ENCODE measurements at places on chromosomes 13 and 19.

GRCh38 chr19:34126966-34127365 lies 45.3 kb upstream of the LSM14A start:
- no peak for DNase-seq

GRCh38 chr13:36736119-36736726 lies 62.4 kb downstream of the SERTM1 start:
- DNase-seq = peak; percentile 12

- DNase-seq = no peak
These were observed 1.1 kb downstream of the NUDT19 start for GRCh38 chr19:32692727-32693061.

- DNase-seq = no peak
These were observed 730 bp upstream of the ABCC4 start for GRCh38 chr13:95301968-95302393.

- DNase-seq = no peak
These were observed 335.5 kb downstream of the TBC1D4 start for GRCh38 chr13:75146436-75146835.

DNA sequence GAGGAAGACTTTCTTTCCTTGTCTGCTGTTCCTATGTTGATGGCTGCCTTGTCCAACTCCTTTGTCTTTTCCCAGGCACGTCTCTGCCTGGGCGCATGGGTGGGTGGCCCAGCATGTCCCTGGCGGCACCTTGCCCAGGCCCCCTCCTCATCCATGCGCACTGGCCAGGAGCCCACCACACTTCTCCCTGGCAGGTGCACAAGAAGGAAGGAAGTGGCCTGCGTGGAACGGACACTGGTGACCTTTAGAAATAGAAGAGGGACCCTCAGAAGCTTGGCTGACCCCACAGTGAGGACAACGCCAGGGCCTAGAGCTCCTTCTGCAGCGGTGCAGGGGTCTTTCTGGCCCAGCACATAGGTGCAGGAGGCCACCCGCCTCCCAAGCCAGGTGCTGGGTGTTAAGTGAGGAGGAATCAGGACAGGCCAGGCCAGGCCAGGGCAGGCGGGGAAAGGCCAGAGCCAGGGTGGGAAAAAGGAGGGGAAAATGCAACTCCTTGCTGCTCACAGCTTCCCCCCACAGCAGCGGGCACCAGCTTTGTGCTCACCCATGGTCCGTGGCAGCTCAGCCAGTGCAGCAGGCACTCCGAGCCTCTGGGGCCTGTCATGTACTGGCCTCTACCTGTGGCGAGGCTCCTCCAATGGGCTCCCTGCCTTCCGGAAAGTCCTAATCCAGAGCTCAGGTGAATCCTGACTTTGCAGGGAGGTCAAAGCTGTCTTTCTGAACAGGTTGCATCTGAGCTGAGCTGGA lies 104.0 kb downstream of the SOX1 start:
- DNase-seq = no peak

GRCh38 chr19:33375156-33375836 lies 1.8 kb downstream of the CEBPG start:
- no peak for DNase-seq

DNA sequence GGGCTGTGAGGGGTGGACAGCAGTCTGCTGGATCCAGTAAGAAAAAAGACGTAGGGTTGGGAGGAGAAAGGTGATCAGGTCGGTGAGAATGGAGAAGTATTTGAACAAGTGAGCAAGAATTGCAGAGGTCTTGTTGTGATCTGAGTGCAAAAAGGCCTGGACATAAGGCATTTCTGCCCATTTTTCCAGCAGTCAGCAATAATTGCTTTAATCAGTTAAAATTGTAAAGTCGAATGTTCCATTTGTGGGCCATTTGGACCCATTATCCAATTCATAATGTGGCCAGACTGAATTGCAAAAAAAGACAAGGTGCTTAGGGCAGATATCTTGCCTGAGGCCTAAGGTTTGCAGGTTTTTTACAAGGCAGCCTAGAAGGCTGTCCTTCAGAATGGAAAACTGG lies 86.1 kb downstream of the ZNF737 start:
- no peak for DNase-seq

DNA sequence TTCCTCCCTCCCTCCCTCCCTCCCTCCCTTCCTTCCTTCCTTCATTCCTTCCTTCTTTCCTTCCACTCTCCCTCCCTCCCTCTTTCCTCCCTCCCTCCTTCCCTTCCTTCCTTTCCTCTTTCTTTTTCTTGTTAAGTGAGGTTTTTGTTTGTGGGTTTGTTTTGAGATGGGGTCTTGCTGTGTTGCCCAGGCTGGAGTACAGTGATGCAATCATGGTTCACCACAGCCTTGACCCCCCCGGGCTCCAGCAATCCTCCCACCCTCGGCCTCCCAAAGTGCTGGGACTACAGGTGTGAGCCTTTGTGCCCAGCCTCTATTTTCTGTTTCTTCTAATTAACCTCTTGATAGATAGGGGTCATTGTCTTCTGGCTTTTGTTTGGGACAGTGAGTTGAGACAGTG lies 19.4 kb downstream of the ELAVL3 start:
- DNase-seq = no peak

GRCh38 chr19:41431426-41432386 lies 4.5 kb upstream of the B3GNT8 start:
- DNase-seq = peak; percentile 15

DNA sequence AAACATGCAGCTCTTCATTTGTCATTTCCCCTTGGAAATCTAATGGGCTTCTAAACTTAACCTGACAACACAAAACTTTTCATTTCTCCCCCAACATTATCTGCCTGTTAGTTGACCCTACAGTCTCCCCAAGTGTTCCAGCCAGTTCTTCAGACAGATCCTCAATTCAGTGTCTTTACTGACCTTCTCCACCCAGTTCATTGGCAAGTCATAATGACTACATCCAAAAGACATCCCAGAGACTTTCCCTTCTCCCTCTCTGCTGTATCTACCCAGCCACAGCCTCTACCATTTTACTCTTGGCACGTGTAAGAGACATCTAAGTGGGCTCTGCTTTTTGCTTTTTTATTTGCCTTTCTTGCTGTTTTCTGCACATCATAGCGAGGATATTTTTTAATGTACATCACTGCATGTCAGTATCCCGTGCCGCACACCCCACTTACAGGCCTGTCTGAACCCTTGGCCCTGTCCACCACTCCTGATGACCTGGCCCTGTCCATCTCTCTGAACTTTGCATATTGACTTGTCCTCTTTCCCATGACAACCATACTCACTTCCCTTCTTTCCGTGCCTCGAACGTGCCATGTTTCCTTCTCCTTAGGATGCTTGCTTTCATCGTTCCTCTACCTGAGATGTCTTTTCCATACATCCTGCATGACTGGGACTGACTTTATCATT lies 391.9 kb downstream of the IRS2 start:
- no peak for DNase-seq

GRCh38 chr13:30071969-30072817 lies 221.8 kb upstream of the UBL3 start:
- no peak for DNase-seq

GRCh38 chr13:90613076-90613795 lies 734.3 kb upstream of the MIR17HG start:
- DNase-seq = no peak

DNA sequence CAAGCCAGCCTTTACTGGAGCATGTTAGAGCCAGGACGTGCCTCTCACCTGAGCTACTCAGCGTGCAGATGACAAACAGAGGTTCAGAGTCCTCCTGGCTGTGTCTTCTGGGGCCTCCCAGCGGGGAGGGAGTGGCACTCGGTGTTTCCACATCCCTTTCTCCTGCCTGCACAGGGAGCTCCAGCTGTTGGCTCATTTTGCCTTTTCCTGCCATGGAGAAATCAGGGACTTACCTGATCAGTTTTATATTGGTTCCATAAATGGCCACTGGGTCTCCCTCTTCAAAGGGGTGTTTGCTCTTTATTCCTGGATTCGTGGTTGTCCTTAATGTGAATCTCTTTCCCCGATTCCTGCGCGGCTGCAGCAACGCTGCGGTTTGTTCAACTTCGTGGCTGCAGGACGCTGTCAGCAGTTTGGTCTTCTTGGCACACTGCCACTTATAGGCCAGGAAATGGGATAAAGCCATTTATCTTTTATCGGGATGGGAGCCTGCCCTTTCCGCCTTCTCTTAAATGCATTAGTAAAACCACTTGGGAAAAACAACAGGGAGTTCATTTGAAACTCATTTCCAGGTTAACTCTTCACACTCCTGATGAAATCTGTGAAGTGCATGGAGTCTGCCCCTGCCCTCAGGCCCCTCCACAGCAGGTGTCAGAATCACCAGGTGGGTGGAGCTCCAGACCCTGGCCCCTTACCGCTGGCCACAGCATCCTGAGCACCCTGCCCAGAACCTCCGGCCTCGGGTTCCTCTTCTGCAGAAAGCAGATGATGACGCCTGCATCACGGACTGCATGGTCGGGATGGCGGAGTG lies 39.8 kb upstream of the MCF2L start:
- DNase-seq = no peak

- DNase-seq = no peak
These were observed 41.8 kb downstream of the IRS2 start for GRCh38 chr13:109744512-109745051.

DNA sequence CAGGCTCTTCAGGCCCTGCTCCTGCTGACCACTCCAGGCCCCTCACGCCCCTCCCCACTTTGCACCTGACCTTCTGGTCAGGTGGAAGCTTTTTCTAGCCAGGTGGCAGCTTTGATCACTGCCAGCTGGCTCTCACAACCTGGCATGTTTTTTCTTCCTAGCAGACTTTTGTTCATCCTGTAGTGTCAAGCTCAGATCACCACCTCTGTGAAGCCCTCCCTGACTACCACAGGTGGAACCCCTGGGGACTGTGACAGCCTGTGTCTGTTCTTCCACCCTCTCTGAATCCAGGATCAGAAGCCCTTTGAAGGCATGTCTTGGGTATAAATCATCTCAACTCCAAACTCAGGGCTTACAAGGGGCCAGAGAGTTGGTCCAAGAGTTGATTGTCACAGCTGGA lies 10.3 kb upstream of the CNFN start:
- DNase-seq = no peak

DNA sequence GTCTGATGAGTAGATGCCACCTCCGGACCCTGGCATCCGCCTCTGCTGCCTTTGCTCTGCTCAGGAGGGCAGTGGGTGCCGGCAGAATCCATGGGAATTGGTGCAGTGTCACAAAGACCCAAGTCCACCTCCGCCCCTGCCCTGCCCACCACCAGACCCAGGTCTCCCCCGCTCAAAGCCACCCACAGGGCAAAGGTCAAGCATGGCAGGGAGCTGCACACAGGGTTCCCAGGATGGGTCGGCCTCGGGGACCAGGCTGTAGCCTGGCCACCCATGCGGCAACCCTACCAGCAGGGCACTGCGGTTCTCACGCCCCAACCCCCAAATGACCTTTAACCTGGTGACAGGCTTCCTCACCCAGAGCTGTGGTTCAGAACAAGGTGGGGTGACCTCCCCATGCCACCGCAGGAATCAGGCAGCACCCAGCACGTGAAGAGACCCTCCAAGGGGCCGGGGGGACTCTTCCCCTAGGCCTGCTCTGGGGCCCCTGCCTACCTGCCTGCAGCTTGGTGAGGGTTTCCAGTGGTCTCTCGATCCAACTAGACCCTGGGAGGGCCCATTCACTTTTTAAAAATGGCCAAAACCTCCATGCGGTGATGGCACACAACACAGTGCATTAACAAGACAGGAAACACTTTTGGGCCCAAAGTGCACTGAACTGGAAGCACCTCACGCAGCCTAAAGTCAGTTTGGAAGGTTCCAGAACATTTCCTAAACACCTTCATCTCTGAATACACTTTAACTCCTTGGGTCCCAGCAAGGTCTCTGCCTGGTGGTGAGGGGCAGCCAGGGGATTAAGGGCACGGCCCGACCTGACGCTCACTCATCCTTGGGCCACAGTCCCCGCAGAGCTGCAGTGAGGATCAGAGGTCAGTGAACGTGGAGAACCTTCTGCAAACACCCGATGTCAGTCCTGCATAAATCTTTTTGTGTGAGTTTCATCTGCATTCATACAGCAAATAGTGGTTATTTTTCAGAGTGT lies 11.0 kb downstream of the GAS6 start:
- no peak for DNase-seq

GRCh38 chr19:47651132-47651531 lies 42.2 kb downstream of the BICRA start:
- DNase-seq = no peak

DNA sequence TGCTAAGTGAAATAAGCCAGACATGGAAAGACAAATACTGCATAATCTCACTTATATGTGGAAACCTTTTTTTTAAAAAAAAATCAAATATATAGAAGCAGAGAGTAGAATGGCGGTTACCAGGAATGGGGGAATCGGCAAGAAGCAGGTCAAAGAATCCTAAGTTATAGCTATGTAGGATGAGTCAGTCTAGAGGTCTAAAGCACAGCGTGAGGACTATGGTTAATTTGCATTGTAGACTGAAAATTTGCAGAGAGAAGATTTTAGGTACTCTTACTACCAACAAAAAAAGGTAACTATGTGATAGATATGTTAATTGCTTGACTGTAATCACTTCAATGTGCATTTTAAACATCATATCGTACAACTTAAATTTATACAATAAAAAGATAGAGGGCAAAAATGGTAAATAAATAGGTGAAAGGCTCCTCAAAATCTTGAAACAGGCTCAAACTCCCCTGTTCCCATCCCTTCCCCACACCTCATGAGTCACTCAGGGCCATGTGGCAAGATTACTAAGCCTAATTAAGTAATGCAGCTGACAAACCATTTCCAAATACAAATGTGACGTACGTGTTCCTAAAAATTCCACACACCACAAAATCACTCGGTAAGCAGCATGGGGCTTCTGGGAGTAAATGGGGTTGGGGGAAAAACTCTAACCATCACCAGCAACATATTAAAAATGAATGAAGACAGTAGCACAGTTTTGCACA lies 159.0 kb downstream of the USP12 start:
- no peak for DNase-seq

DNA sequence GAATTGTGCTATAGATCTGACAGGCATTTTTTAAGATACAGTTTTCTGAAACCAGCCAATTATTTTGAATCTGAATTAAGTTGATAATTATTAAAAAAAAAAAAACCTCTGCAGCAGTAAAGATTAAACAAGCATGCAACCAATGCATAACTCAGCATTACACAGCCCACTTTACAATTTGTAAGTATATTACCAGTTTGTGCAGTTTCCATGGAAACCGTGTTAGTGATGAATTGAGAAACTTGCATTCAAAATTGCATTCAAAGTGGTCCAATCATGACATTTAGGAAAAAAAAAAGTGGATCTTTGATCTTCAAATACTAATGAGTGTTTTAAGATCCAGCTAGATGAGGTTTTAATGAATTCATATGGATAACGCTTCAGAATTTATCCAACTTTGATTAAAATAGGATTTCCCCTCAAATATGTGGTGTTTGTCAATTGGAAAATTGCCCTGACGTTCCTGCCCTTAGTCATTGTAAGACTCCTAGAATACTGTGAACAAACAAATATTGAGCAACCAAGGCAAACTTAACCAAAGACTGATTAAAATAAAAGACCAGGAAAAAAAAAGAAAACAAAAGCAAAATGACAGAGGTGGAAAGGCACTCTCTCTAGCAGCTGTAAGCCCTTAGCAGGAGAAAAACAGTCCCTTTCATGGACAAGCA lies 314.8 kb upstream of the MAB21L1 start:
- DNase-seq = no peak

DNA sequence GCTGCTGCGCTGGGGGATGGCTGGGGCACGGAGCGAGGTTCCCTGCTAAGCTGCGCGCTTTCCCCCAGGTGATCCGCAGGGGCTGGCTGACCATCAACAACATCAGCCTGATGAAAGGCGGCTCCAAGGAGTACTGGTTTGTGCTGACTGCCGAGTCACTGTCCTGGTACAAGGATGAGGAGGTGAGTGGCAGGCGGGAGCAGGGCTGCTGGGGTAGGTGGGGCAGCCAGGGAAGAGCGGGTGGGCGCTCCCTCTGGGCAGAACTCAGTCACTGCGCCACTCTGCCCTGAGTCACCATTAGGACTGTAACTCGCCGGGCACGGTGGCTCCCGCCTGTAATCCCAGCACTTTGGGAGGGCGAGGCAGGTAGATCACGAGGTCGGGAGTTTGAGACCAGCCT lies 23.8 kb downstream of the TMED1 start:
- DNase-seq = no peak

Data from GM13977 (cell line).